ENCODE measurements at places on chromosomes 7 and 10. TPM values are rescaled to one million over a fixed set of nuclear protein-coding genes. Genes with fewer than 3 reads are reported as not detected.

The MTERF1 gene
- 14.1 TPM for total RNA-seq

The HABP2 gene
- total RNA-seq: not detected

The ANKRD2 gene
- total RNA-seq: not detected

The PLA2G12B gene
- not detected for total RNA-seq

The LSM8 gene
- total RNA-seq: 39.1 TPM

The CAMK1D gene
- 17.7 TPM for total RNA-seq

The HPS1 gene
- 42.1 TPM for total RNA-seq

The HOXA3 gene
- total RNA-seq: not detected
